ENCODE measurements at places on chromosomes 7 and 10.

DNA sequence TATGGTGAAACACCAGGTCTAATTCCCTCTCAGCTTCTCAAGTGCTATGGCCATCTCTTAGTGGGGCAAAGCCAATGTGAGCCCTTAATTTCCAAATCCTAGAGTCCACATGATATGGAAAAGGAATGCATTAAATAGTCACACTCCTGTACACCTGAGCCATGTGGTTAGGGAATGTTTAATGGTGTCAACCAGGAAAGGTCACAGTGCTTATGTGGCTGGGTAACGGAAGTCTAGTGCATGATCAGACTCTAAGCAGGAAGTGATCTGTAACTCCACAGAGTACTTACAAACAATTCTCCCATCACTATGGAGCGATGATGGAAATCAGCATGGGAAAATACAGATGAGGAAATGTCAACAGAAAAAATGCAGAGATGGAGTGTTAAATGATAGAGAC, 148.8 kb downstream of the MAGI2 start:
- no peak overlapping the region for H3K4me3 ChIP-seq
- no peaks in the 10 kb centered on the region for H3K27me3 ChIP-seq
- DNase-seq, result no peak
- no peak overlapping the region for H3K27ac ChIP-seq
- H3K36me3 ChIP-seq, result no peaks in the 10 kb centered on the region

- H3K4me1 ChIP-seq, result no peaks in the 10 kb centered on the region
- H3K27ac ChIP-seq, result no peak overlapping the region
- H3K4me3 ChIP-seq, result no peak overlapping the region
- DNase-seq, result no peak
Measured at GRCh38 chr7:41491308-41491707, 211.6 kb downstream of the INHBA start.

- H3K4me3 ChIP-seq, result no peak within 1 kb of the TSS
- peaks cover 14% of the 10 kb centered on the region for H3K4me1 ChIP-seq
- no peaks in the 10 kb centered on the region for H3K36me3 ChIP-seq
Measured at GRCh38 chr10:99329304-99329553, at the start of gene CNNM1. TSS of gene CNNM1 (plus strand) at chr10:99329356. CDS start at chr10:99329388, 32 bp downstream.

DNA sequence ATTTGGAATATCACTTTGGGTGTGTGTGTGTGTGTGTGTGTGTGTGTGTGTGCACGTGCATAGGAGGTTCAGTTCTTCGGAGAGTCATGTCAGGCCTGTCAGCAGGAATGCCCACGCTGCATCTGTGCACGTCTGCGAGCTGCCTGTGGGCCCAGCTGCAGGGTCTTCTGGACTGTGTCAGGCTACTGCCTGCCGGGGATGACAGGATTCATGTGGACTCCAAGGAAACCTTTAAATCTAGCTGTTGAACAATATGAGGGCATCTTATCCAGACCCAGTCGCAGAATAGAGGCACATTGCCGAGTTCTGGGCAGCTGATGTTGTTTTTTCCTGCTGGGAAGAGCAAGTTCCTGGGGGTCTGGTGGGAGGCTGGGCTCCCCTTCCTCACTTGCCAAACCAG, 19.0 kb downstream of the AQP1 start:
- DNase-seq, result no peak
- H3K4me1 ChIP-seq, result no peaks in the 10 kb centered on the region
- H3K27ac ChIP-seq, result no peak overlapping the region
- no peaks in the 10 kb centered on the region for H3K36me3 ChIP-seq
- no peaks in the 10 kb centered on the region for H3K27me3 ChIP-seq
- H3K4me3 ChIP-seq, result no peak overlapping the region

DNA sequence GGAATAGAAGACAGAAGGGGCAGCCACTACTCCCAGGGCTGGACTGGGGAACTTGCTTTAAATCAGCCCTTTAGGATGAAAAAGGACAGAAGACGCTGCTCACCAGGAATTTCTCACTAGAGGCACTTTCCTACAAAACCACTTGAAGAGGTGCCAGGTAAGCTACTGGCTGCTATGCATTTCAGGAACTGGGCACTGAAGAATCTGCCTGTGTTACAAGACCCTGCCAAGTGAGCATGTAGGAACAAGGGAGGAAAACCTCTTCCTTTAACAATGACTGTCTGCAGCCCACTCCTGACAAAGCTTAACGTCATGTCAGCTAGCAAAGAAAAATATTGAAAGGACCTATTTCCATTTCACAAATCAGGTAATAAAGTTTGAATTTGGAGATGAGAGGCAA, 5.8 kb upstream of the AGMO start:
- DNase-seq, result no peak
- no peak overlapping the region for H3K4me3 ChIP-seq
- H3K36me3 ChIP-seq, result no peaks in the 10 kb centered on the region
- H3K27ac ChIP-seq, result no peak overlapping the region
- H3K27me3 ChIP-seq, result no peaks in the 10 kb centered on the region

DNA sequence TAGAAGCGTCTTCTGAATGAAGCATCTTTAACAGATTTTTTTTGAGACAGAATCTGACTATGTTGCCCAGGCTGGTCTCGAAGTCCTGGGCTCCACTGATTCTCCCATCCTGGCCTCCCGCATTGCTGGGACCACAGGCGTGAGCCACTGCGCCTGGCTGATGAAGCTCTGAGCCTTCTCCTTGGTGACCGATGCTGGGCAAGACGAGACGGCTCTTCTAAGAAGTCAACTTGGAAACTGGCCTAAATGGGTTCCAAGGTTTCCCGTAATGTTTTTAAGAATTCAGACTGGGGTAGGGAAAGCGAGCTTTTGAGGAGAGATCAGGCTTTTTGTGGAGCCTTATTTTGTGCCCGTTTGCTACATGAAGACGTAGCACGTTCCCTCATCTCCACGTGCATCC, 224.5 kb downstream of the ZMYND11 start:
- no peak overlapping the region for H3K27ac ChIP-seq
- H3K27me3 ChIP-seq, result no peaks in the 10 kb centered on the region
- DNase-seq, result no peak
- no peak overlapping the region for H3K4me3 ChIP-seq
- H3K4me1 ChIP-seq, result no peaks in the 10 kb centered on the region
- peaks cover 5% of the 10 kb centered on the region for H3K36me3 ChIP-seq

GRCh38 chr7:29573567-29573966, 9.9 kb downstream of the PRR15 start:
- no peak overlapping the region for H3K4me3 ChIP-seq
- no peak overlapping the region for H3K27ac ChIP-seq
- no peaks in the 10 kb centered on the region for H3K36me3 ChIP-seq
- H3K27me3 ChIP-seq, result peaks cover 3% of the 10 kb centered on the region

DNA sequence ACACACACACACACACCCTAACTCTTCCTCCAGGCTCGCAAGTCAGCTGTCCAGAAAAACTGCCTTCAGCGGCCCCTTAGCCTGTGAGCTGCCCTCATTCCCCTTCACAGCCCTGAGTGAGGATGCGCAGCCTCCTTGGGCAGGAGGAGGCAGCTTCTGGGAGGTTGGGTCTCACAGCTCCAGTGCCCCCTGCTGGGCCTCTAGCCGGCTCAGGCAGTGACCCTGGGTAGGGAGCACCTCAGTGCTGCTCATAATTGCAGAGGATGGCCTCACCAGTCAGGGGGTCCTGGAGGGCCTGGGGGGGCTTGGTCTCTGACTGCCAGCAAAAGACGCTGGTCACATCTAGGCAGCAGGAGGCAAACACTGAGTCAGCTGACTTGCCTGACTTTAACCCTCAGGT, 43.7 kb downstream of the ZNF273 start:
- peaks cover 42% of the 10 kb centered on the region for H3K27me3 ChIP-seq
- no peak for DNase-seq
- no peak overlapping the region for H3K4me3 ChIP-seq
- no peaks in the 10 kb centered on the region for H3K36me3 ChIP-seq

GRCh38 chr10:86170255-86171108, 196.1 kb downstream of the GRID1 start:
- no peak overlapping the region for H3K4me3 ChIP-seq
- H3K27me3 ChIP-seq, result no peaks in the 10 kb centered on the region
- no peaks in the 10 kb centered on the region for H3K36me3 ChIP-seq
- DNase-seq, result no peak
- no peaks in the 10 kb centered on the region for H3K4me1 ChIP-seq

- no peaks in the 10 kb centered on the region for H3K27me3 ChIP-seq
- H3K27ac ChIP-seq, result no peak overlapping the region
- H3K4me1 ChIP-seq, result no peaks in the 10 kb centered on the region
- no peak for DNase-seq
Measured at GRCh38 chr7:145030754-145031153, 194.9 kb upstream of the TPK1 start.
